T47D (cell line): ENCODE measurements at places on chromosomes 13 and 19.

- no peak for DNase-seq
Observed at GRCh38 chr13:106415442-106415841, 120.0 kb downstream of the EFNB2 start.

DNA sequence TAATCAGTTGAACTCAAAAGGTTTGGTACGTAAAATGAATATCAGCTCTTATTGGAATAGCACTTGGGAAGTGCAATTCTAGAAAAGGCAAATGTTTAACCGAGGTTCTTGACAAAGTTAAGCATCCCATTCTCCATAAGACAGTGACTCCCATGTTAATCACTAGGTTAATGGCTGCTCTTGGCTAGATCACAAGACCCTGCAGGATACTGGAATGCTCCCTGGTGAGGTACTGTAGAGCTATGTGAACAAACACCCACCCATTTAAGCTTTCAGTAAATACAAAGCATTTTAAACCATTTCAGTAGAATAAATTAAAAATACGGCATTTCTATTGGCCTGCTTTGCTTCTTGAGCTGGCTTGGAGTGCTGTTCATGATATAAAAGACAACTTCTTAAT lies 56.5 kb downstream of the TDRD3 start:
- no peak for DNase-seq

DNA sequence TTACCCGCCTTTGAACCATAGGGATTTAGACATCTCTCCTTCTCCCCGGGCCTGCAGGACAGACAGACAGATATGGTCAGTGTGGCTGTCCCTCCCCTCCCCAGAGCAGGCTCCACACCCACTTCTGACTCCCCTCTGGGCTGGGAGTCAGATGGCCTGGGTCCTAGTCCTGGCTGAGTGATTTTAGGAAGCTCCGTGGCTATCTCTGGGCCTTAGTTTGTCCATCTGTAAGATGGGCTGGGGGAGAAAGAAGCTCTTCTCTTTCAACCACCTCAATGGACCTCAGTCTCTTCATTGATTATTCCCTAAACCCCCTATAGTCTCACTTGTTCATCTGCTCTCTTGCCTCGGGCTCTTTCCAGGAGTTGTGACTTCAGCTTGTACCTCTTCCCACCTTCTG lies 35.5 kb downstream of the UNC13A start:
- no peak for DNase-seq

DNA sequence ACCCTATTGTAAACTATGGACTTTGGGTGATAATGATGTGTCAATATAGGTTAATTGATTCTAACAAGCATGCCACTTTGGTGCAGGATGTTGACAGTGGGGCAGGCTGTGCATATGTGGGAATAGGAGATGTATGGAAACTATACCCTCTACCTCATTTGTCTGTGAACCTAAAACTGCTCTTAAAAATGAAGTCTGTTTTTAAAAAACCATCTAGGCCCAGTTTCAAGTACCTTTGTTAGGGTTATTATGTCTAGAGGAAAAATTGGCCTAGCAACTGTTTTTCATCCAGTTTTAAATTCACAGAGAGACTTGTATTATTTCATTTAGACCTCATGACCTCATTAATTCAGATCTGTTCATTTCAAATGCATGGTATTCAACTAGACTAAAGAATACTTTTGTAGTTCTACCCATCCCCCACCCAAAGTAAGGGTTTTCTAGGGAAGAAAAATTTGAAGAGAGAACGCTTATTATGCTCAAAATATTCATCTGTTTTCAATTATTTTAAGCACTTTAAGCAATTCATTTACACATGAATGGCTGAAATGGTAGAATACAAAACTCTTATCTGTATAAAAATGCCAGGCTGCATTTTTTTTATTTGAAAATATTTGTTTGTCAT lies 1781.9 kb upstream of the MIR17HG start:
- no peak for DNase-seq

GRCh38 chr13:60369242-60369641 lies 27.8 kb upstream of the TDRD3 start:
- no peak for DNase-seq

- DNase-seq: no peak
Observed at GRCh38 chr19:1412323-1412923, 5.0 kb downstream of the DAZAP1 start.

DNA sequence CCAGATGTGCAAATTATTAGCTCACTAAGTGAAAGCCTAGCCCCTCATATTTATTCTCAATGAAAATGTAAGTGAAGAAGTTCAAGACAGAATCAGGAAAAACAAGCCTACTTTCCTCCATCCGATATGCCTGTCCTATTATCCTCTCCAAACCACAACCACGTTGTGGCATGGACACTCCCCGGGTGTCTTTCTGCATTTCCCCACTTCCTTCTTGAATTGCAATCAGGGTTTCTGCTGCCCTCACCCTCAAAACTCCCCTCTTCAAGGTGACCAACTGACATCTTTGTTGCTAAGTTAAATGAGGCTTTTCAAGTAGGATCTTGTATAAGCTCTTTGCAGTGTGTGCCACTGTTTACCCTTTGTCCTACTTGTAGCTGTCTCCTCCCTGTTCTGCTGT lies 11.8 kb downstream of the SLC25A30 start:
- DNase-seq: no peak

DNA sequence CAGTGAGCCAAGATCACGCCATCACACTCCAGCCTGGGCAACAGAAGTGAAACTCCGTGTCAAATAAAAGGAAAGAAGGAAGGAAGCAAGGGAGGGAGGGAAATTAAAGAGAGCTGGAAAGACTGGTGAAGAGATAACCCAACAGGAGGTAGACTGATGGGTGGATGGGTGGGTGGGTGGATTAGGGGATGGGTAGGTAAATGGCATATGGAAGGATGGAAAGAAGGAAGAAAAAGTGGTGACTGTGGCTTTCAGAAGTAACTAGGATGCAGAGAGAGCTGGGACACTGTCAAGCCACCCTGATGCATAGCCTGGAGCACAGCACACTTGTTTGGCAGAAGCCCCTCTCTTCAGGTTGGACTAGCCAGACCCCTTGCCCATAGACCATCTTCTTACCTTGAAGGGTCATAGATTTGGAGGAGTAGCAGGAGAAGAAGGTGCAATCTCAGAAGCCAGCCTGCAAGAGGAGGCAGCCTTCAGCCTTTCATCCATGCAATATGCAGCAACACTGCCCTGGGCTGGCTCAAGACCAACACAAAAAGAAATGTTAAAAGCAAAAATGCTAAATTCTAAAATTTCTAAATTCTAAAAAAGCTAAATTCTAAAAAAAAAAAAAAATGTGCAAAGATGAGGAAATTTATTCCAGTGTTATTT lies 5.1 kb downstream of the IQCN start:
- no peak for DNase-seq

- DNase-seq: no peak
Observed at GRCh38 chr19:7348587-7349230, at the start of gene ARHGEF18. Gene ARHGEF18 (plus strand): TSS chr19:7348937. CDS start chr19:7362891, 13,954 bp downstream.

DNA sequence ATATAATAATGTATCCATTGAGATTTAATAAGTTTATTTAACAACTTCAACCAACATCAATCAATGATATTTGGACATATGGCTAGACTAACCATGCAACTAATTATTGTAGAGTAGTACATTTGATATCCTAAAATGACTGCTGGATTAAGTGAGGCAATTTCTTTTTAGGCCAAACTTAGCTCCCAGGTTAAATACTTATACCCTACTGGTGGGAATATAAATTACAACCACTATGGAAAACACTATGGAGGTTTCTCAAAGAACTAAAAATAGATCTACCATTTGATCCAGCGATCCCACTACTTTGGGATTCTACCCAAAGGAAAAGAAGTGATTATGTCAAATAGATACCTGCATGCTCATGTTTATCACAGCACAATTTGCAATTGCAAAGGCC lies 345.8 kb downstream of the RBM26 start:
- DNase-seq: no peak

GRCh38 chr13:75174481-75174880 lies 307.5 kb downstream of the TBC1D4 start:
- no peak for DNase-seq

- no peak for DNase-seq
Observed at GRCh38 chr19:45657520-45658167, 10.4 kb upstream of the GIPR start.

GRCh38 chr19:40143612-40144011 lies 47.6 kb upstream of the MAP3K10 start:
- DNase-seq: no peak

GRCh38 chr19:17027535-17027975 lies 945 bp upstream of the CPAMD8 start:
- no peak for DNase-seq
